ENCODE measurements at places on chromosomes 3 and 15.

- DNase-seq, result no peak
Observed at GRCh38 chr15:90360746-90361145, 8.7 kb downstream of the ZNF774 start.

- no peak for DNase-seq
Observed at GRCh38 chr3:108099244-108099643, 8.4 kb upstream of the CD47 start.

- no peak for DNase-seq
Observed at GRCh38 chr3:13470894-13471574, 9.1 kb upstream of the HDAC11 start.

GRCh38 chr3:102181175-102181920 is 253.5 kb upstream of the ZPLD1 start:
- no peak for DNase-seq

- no peak for DNase-seq
Observed at GRCh38 chr15:71250936-71251583, 135.8 kb downstream of the THSD4 start.

- DNase-seq, result no peak
Observed at GRCh38 chr3:299590-300301, 103.2 kb downstream of the CHL1 start.

DNA sequence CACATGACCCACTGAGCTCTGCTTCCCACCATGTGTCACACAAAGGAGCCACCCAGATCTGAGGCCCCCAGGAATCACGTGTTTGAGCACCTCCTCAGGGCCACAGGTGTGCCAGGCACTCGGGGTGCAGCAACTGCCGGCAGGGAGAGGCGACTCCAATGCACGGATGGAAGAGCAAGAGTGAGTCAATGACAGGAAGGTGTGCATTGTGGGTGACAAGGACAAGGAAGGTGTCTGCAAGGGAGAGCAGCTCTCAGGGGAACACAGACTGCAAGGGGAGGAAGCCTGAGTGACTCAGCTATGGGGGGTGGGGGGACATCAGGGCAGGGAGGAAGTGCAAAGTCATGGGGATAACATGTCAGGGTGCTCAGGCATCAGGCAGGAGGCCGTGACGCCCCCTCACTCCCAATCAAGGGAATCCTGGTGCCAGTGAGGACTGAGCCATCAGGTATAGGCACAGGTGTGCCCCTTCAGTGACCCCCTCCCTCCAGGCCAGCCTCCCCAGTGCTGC is 67.4 kb downstream of the NUP210 start:
- peak; percentile 42 for DNase-seq

- DNase-seq, result no peak
Observed at GRCh38 chr3:177220136-177220974, 23.1 kb upstream of the TBL1XR1 start.

DNA sequence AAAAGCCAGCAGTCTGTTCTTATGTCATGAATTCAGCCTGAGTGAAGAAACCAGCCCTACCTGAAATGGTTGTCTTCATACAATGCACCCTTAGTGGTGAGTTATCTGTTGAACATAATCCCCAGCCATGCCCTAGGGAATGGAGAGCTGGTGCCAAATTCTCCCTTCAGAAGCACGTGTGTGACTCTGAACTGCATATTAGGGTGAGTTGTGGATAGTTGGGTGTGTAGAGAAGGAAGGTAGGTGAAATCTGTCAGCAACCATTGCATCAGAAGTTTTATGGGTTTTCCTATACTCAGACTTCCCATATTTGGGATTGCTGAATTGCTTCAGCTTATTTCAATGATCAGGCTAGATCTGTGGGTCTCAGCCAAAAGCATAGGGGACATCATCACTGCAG is 46.5 kb upstream of the TP63 start:
- no peak for DNase-seq

DNA sequence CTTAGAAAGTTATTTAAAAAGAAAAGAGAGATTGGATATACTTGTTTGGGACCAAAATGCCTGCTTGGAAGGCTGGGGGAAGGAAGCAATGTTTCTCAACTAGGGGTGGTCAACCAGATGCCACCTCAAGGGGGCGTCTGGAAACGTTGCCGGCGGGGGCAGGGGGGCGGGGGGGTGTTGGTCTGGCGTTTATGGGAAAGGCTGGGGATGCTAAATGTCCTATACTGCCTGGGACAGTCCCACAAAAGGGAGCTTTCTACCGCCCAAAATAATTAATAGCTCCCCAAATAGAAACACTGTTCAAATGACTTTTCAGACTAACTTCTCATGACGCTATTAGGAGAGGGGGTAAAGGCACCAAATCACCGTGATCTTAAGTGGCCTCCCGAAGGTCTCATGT is 2.2 kb downstream of the POLG start:
- no peak for DNase-seq

- no peak for DNase-seq
Observed at GRCh38 chr3:193040836-193041672, 123.4 kb upstream of the MB21D2 start.

GRCh38 chr3:54866251-54866650 is 61.6 kb downstream of the LRTM1 start:
- no peak for DNase-seq

GRCh38 chr15:50304836-50305235 is 39.3 kb upstream of the HDC start:
- no peak for DNase-seq

GRCh38 chr15:42704492-42704926 is 32.4 kb downstream of the CDAN1 start:
- DNase-seq, result peak; percentile 38

DNA sequence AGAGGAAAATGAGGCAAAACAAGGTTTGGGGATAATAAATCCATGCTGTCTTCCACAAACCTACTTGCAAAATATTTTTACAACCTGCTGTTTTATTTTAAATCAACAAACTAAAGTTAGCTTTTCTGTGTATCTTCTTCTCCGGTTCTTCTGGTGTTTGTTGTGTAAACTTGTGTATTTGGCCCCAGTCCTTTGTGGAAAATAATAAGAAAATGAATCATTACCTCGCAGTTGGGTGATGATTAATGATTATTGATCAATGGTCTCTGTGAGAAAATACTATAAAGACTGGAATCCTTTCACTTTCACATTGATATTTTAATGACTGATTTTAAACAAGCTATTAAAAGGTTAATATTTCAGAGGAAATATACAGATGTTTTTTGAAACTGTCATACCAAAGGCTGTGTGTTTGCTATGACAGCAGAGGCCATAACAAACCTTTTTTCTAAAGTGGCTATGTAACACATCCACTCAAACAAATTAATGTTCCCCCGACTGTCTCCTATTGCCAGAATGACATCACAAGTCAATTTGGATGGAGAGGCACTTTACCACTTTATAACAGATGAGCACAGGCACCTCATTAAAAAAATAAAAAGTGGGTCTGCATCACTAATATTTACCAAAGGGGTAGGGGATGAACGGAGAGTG is 152.5 kb downstream of the MEX3B start:
- no peak for DNase-seq

GRCh38 chr15:50248994-50249582 is 16.4 kb downstream of the HDC start:
- DNase-seq, result no peak

GRCh38 chr3:134918441-134918840 is 123.4 kb downstream of the EPHB1 start:
- no peak for DNase-seq

DNA sequence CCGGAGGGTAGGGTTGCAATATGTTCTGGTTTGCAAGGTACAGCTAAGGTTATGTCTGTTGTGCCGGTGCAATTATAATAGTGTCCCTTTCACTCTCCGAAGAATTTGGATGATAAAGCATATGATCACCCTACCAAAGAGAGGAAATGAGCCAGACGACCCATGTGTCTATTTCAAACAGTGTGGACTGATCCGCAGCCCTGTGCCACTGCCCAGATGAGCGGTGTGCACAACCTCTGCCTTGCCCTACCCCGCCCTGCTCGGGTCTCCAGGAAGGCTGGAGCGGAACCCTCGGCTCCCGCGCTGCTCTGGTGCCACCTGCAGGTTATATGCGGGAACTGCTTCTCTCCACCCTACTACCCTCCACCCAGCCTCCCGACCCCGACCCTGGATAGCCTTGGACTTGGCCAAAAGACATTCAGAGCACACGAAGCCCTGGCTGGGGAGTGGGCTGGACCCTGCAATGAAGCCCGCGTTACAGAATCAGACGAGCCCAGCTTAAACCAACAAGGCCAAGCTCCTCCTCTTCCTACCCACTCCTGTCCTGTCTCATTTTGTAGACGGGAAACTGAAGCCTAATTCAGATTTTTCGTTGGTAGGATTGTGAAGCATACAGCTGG is 68.4 kb upstream of the CHRNB4 start:
- peak; percentile 42 for DNase-seq

DNA sequence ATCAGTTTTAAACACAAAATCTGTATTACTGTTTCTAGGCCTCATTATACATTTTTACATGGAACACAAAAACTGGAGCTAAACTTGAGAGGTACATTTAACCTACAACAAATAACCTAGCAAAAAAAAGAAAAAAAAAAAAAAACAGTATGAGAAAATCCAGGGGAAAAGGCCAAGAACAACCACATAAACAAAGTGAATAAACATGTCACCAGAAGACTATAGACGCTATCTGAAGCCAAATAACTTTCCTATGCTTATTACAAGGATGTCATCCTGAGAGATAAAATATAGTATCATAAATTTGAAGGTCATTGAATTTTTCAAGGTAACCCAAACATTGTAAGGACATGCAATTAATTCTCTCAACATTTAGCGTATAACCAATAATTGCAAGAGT is 911.6 kb downstream of the ROBO1 start:
- DNase-seq, result no peak

DNA sequence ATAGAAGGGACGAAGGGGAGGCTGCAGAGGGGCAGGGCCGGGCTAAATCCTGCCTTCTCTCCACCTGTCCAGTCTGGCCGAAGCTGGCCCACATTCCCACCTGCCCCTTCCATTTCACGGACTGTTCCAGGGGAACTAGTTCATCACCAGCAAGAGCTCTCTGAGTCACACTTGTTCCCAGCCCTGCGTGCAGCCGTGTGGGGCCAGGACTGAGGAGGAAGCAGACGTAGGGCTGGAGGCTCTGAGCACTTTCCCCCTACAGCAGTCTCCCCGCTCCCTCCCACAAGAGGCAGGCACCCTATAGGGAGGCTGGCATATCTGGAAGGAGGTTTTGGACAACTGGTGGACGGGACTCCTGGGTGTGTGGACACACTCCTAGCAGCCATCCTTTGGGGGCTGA is 3.0 kb downstream of the ITIH4 start:
- no peak for DNase-seq

GRCh38 chr3:41682996-41683395 is 278.9 kb downstream of the ULK4 start:
- no peak for DNase-seq

DNA sequence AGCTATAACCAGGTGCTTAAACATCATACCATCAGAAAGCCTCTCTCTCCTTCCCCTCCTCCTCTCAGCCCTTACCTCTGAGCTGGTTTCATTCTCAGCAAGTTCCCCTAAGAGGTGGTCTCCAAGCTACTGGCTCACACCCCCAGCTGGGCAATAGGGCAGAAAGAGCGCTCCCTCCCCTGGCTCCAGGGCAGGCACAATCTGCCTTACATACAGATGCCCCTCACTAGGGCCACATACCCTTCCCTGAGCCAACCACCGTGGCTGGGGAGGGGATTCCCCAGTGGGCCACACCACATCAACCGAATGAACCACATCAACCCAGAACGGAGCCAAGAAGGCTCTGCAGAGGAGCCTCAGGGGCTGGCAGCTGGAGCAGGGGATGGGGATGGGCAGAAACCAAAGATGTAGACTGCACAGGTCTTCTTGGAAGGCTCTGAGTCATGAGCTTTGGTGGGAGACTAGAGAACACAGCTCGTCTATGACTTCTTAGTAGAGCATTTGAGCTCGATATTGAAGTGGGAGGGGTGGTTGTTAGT is 4.6 kb upstream of the FBLN2 start:
- peak; percentile 51 for DNase-seq

DNA sequence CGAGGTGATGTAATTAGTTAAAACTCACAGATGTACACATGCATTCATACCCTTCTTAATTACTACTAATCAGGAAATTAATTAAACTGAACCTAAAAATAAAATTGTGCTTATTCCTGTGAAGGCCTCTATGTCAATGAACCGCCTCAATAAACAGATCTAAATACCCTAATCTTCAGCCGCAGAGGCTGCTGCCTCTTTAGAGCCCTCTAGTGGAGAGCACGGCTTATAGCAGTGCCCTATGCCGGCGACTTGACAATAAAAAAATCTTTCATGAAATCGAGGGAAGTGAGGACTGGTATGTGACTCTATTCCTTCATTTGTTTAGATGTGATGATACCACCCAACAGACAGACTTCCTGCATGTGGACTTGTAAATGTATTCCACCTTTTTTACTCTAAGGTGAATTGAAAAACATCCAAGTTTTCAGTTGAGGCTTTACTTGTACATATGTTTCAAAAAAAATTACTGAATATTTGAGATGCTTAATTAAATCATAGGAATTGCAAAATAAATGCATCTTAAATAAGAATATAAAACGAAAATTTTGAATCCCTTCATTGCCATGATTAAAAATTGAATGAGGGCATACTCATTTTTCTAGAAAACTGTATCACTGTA is 8.3 kb upstream of the EPHA3 start:
- DNase-seq, result peak; percentile 2

DNA sequence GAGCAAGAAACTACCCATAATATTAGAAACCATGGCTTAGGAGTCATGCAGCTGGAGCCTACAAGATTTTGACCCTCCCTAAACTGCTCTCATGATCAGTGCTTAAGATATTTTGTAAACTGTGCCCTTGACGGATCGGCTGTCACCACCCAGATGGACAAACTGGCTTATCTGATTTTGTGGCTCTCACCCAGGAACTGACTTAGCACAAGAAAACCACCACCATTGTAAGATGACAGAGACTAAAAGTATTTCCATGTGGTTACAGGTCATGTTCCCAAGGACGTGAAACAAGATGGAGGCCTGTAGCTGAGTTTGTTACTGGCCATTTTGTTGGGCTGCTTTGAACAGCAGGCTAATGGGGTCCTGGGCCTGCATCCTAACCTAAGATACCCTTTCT is 940.9 kb downstream of the OTOL1 start:
- no peak for DNase-seq

DNA sequence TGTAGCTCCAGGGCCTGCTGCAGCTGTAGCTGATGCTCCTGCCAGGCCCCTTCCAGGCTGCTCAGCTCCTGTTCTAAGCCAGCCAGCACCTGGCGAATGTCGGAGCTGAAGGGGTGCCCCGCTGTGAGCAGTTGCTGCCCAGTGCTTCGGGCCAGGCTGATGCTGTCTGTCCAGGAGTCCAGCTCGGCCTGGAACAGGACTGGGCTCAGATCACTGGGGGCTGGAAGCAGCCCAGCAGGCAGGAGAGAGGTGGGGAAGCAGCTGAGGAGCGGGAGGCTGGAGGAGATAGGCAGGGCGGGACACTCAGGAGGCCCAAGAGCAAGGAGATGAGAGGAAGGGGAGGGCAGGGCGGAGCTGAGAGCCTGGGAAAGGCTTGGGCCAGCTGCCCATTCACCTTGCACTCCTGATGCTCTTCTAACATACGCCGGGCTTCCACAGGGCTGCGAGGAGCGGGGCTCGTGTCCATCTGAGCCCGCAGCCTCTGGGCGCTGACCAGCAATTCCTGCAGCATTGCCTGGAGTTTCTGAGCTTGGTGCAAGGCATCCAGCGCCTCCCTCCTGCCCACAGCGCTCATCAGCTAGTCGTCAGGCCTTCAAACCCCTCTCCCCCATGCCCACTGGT is 23.2 kb downstream of the PLA2G4B start:
- no peak for DNase-seq

- DNase-seq, result no peak
Observed at GRCh38 chr3:47251689-47252088, 30.9 kb downstream of the KIF9 start.

Measured in stimulated activated CD4-positive, alpha-beta T cell treated with anti-CD3 and anti-CD28 coated beads, Interleukin-4, amount 100 ng/mL, for 4 hours (primary cell).